ENCODE measurements at places on chromosomes 4 and X.

DNA sequence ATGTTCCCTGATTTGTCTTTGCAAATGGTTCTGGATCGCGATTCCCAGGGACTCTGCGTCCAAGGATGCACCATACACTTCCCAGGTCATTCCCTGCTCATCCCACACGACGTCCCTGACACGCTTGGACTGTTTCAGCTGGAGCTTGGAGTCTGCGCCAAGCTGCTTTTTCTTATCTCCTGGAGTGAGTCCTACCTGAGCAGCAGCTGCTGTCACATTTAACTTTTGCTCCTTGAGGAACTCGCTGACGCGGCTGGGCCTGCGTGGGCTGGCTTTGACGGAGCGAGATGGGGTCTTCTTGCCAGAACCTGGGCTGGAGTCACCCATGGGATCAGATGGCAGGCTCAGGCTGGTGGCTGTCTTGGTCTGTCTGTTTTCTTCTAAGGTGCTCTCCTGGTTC is 59.6 kb downstream of the GPRIN3 start:
- DNase-seq = no peak

- no peak for DNase-seq
These were observed 2090.4 kb upstream of the TENM3 start for GRCh38 chr4:180152831-180153230.

GRCh38 chr4:64327237-64327636 is 82.0 kb downstream of the TECRL start:
- DNase-seq = no peak

GRCh38 chrX:151488677-151489076 is 74.8 kb upstream of the PASD1 start:
- DNase-seq = peak; percentile 8

DNA sequence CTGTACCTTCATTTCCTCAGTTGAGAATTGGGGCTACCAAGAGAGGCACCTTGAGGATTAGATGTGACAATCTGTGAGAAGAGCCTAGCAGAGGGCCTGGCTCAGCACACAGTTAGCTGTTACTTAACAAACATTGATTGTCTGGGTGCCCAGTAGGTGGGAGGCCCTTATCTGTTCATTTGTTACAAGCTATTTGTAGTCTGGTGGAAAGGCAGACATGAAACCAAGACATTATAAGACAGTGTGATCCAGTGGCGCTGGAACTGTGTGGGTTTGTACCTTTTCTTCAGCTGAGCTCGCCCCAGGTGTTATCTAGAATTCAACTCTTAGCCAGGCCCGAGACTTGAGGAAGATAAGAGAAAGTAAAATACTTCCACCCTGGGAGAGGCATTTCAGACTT is 16.9 kb downstream of the AKAP4 start:
- DNase-seq = no peak

DNA sequence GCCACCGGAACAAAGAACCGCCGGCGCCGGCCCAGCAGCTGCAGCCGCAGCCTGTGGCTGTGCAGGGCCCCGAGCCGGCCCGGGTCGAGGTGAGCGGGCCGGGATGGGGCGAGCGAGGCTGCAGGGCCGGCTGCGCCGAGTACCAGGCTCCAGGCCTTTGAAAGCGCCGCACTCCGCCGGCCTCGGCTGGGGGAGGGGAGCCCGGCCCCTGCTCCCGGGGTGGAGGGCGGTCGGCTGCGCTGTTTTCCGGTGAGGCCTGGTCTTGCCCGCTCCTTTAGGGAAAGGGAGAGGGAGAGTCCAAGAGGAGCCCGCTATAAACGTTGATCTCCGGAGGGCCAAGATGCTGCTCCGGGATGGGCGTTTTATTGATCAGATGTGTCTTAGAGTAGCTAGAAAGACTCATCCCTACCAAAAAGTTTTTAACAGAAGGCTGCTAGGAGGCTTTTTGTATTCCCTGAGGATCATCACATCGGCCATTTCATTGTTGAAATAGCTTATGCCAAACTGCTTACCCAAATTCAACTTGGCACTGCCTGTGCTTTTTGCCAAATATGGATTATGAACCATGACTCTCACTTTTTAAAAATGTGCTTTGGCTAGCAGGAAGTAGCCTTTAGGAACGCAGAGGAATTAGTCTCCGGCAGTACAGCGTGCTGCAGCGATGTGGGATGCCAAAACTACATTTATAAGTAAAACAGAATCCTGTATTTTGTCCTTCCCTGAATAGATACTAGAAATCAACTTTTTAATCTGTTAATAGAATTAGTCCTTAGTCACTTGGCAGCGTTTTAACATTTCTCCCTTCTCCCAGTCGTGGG is 760 bp downstream of the TMEM165 start:
- peak; percentile 16 for DNase-seq

DNA sequence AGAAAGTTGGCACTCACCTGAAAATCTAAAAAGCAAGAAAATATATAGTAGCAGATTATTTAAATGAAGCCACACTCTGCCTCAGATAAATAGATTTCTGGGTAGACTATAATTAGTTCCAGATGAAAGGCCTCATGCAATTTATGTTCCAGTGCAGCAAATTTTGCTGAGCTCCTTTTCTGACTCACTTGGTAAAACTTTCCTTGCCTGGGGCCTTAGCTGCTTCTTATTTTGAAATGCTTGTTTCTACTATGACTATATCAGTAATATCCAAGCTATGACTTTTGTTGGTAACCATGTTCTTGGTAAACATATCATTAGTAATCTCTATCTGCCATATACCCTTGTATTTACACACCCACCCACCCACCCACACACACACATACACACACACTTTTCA is 961.8 kb downstream of the SH3BGRL start:
- DNase-seq = no peak

- no peak for DNase-seq
These were observed 31.6 kb downstream of the CD40LG start for GRCh38 chrX:136679531-136679930.

DNA sequence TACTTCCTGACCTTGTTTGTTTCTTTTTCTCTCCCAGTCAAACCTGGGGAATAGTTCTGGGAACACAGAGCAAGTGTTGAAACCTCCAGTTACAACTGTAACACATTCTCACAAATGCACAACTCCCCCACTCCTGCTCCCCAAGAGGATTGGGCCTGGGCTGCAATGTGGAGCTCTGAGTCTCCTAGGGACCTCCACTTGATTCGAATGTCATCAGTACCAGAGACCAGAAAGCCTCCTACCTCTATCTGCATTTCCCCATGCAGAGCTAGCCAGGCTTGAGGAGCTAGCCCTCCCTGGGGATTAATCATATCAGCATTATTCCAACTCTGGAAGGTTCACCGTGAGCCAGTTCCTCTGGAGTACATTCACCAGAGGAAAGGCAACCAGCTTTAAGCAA is 41.7 kb upstream of the CITED1 start:
- DNase-seq = no peak

GRCh38 chrX:72062916-72063315 is 68.8 kb downstream of the RTL5 start:
- no peak for DNase-seq

DNA sequence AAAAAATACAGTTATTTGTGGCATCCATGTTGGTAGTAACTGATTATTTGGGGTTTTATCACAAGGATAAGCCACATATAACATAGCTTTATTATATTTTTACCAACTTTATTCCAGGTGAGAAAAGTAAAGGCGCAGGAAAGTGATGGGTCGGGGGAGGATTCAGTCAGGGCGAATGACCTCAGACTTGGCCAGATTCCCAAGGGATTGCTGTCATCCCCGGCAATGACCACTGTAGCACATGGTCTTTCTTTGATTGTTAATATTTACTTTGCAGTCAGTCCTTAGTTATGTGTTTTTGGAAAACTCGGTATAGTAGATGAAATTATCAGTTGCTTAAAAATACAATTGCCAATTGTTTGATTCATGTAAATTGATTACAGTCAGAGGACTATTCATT is 17.6 kb downstream of the GRIA3 start:
- no peak for DNase-seq

- DNase-seq = no peak
These were observed 30.9 kb downstream of the CASP6 start for GRCh38 chr4:109672169-109672930.

- no peak for DNase-seq
These were observed 170.3 kb downstream of the RAB28 start for GRCh38 chr4:13313856-13314255.

DNA sequence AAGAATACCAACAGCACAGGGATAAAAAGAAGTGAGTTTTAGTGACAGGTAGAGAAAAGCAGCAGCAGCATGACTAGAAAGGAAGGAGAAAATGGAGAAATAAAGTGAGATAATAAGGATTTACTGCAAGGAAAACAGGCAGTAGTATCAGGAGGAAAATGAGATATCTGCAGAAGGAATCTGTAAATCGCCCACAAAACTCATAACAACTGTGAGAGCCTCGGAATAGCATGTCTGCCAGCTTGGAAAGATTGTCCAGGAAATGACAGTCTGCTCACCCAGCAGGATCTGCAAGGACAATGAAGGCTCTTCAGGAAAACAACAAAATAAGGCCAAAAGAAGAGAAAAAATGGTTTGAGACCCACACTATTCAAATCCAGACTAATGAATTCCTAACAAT is 47.4 kb downstream of the CXXC4 start:
- DNase-seq = no peak

- no peak for DNase-seq
These were observed 32.1 kb downstream of the RAP1GDS1 start for GRCh38 chr4:98293104-98293887.

- DNase-seq = no peak
These were observed 343.5 kb downstream of the IDS start for GRCh38 chrX:149161435-149162088.

- no peak for DNase-seq
These were observed 25.7 kb upstream of the C1QTNF7 start for GRCh38 chr4:15402146-15402545.

- DNase-seq = no peak
These were observed 393.8 kb upstream of the GNPDA2 start for GRCh38 chr4:45120163-45120562.

GRCh38 chr4:109721033-109721432 is 8.8 kb downstream of the PLA2G12A start:
- no peak for DNase-seq

GRCh38 chr4:37471971-37472370 is 214.2 kb downstream of the RELL1 start:
- no peak for DNase-seq

- DNase-seq = no peak
These were observed 1433.3 kb upstream of the IGFBP7 start for GRCh38 chr4:58543465-58543864.

DNA sequence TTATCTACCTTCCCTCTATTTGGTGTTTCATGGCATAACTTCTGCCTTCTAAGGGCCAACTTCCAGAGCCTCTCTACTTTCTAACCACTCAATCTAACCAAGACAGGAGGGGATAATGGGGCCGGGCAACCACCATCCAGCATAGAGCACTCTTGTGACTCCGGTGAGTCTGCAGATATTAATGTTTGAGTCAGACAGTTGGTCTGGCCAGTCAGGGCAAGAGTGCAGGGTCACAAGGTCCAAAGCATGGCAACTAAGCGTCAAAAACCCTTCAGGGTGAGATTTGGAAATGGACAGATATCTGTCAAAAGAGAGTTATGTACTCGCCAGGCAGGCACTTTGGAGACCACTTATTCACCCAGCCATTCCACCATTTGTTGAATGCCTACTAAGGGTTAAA is 105.0 kb downstream of the PALLD start:
- no peak for DNase-seq

- DNase-seq = no peak
These were observed 135.7 kb upstream of the SCML1 start for GRCh38 chrX:17601441-17602200.

DNA sequence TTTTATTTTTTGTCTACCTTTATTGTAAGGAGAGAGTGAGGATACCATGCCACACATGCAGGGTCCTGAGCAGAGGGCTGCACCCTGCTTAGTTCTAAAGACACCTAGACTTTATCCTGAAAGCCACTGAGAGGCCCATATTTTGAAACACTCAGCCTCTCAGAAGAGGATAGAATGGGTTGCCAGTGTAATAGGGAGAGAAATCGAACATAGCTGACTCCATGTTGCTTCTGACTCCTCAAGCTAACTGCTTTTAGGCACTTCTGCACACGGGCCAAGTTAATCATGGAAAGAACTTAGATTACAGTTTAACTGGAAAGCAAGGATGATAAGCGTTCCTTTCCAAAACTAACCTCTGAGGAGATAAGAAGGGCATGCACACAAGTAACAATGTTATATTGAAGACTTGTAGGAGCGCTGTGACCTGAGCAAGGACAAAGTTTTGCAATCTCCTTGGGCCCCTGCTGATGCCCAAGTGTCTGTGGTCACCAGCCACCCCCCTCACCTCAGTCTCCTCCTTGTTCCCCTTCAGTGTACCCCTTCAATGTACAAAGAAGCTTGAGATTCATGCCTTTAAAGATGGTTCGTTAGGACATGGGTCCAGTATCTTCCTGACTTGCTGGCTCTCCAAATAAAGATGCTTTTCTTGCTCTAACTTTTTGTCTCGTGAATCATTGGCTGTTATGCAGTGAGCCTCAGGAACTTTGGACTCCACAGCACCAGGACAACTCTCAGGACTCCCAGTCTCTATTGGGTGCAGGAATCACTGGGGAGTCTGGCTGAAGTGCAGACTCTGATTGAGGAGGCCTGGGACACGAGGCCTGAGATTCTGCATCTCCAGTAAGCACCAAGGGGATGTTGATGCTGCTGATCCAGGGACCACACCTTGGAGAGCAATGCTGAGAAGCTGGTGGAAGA is 25.4 kb upstream of the CD99 start:
- DNase-seq = no peak

DNA sequence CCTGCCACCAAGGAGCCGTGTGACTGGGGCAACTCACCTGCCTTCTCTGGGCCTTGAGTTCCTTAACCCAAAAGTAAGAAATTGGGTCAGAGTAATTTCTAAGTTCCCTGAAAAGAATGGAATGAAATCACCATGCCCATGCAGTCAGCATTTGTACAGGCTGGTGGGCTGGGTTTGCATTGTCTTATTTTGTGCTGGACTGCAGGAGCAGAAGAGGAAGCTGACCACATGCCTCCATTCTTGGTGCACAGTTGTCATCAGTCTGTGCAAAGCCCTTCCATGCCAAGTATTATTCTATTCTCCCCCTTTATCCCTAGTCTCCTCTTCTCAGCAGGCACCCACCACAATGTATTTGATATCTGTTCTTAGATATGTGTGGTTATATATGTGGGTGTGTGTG is 56.3 kb downstream of the FHDC1 start:
- DNase-seq = no peak

Data from naive thymus-derived CD8-positive, alpha-beta T cell (primary cell).